Anterior cingulate cortex (tissue), 58 donors: ENCODE measurements at places on chromosomes 7 and 10.
A peak's percentile ranks its signal among the peaks of the same experiment; 100 is the strongest.

DNA sequence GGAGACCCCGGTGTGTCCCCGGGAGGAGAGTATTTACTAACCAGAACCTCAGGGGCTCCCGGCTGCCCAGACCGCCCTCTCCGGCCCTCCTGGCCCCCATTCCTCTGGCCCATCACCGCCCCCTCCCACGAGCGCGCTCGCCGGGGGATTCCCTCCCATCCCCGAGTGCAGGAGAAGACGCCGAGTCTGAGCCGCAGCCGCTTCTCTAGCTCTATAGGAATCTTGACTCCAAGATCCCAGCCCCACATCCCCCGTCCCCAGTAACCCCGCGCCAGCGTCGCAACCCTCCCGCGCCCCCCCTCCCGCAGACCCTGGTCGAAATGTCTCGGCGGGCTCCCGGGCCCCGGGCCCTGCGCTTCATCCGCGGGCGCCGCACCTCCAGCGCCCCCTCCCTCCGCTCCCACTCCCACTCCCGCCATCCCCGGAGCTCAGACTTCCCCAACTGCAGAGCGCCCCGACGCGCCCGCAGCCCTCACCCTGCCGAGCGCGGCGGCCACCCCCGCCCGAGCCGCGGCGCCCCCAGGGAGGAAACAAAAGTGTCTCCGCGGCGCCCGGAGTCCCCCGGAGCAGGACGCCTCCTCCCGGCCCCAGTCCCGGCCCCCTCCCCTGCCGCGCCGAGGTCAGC is 541 bp downstream of the ELMO1 start:
- no peak for DNase-seq

DNA sequence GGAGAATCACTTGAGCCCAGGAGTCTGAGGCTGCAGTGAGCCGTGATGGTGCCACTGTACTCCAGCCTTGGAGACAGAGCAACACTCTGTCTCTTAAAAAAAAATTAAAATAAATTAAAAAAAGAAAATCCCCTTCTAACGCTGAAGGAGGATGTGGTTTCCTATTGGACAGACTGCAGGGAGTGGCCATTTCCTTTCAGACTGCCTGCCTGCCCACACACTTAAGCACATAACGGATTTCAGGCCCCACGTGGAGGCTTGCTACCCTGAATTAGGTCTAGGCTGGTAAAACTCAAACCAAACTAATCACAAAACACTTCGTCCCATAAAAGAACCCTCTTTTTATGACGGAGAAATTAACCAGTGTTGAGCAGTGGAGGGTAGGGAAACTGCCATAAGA is 34.0 kb downstream of the GATA3 start:
- no peak for DNase-seq

- no peak for DNase-seq
Measured at GRCh38 chr7:99693427-99694200, 13.8 kb upstream of the CYP3A5 start.

DNA sequence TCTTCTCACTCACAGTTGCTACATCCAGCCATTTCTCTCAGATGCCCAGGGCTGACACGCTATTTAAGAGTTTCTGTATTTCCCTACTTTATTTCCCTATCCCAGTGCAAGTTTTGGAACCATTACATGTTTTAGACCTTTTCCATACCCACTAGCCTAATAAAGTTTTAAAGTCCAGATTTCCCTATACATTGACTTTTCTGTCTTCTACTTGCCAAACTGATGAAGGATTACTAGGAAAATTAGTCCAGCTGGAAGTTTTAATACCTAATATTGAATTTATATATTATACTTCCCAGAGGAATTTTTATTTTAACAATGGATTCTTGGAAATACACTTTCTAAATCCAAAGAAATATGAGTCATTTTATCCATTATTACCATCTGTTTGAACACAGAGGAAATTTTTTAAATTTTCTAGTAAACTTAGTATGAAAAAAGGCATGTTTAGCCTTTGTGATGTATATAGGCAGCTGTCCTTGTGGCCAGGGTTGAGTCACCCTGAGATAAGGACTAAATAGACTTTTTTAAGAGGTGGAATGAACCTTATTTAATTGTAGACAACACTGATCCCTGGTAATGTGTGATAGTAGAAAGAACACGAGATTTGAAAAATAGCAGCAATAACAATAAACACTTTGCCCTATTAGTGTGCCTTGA is 205.0 kb downstream of the TFEC start:
- no peak for DNase-seq

DNA sequence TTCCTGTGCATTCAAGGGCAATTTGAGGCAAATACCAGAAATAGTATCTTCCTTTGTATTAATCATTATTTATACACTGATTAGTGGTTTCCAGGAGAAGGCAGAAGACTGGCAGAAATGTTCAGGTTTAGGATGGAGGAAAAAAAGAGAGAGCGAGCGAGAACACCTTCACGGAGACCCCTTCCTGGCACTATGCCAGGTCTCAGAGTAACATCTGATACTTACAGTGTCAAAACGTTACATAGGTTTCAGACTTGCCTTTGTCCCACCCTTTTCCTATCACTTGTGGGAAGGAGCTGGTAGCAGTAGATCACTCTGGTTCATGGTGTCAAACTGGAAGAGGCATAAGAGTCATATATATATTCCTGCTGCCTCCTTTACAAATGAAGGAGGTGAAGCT is 652 bp downstream of the OR2A12 start:
- DNase-seq: no peak

DNA sequence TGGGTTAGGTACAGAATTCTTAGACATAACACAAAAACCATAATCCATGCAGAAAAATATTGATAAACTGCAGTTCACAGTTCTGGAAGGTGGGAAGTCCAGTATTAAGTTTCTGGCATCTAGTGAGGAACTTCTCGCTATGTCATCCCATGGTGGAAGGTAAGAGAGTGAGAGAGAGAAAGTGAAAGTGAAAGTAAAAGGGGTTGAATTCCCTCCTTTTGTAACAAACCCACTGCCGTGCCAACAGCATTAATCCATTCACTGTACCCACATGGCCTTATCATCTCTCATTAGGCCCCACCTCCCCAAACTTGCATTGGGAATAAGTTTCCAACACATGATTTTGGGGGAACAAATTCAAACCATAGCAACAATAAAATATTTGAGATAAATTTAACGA is 17.1 kb downstream of the ZNF485 start:
- no peak for DNase-seq

GRCh38 chr10:105150259-105150880 is 509.3 kb downstream of the SORCS3 start:
- no peak for DNase-seq

DNA sequence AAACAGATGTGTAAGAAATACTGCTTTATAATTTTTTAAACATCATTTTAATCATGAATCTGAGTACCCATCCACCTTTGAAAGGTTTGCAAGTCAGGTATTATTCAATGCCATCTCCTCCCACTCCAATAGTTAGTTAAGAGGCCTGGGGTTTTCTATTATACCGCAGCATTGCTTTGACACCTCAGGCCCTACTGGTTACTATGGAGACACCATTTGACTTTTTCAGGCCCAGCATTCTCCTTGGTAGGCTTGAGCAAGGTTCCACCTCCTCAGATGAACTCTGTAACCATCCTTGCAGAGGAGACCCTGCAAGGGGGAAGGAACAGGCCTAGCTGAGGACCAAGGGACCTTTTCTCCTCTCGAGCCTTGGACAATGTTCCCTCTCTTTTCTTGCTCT is 326.9 kb upstream of the NPSR1 start:
- DNase-seq: no peak

DNA sequence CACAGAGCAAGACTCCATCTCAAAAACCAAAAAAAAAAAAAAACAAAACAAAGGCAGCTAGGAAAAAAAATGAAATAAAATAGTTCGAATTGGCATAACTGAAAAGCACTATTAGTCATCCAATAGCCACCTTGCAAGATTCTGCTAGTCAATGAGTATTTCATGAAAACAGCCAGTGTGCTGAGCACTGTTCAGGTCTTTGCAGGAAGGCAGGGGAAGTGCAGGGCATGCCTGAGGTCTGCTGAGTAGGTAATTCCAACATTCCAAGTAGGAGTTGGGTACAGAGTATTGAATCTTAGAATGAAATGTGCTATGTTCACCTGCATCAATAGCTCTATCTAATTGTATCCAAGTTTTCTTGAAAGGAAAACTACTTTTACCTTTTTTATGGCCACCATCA is 22.9 kb downstream of the ABRAXAS2 start:
- DNase-seq: no peak

GRCh38 chr7:29754874-29755490 is 51.3 kb upstream of the WIPF3 start:
- no peak for DNase-seq

- DNase-seq: no peak
Measured at GRCh38 chr7:112060625-112061024, 145.6 kb downstream of the DOCK4 start.

DNA sequence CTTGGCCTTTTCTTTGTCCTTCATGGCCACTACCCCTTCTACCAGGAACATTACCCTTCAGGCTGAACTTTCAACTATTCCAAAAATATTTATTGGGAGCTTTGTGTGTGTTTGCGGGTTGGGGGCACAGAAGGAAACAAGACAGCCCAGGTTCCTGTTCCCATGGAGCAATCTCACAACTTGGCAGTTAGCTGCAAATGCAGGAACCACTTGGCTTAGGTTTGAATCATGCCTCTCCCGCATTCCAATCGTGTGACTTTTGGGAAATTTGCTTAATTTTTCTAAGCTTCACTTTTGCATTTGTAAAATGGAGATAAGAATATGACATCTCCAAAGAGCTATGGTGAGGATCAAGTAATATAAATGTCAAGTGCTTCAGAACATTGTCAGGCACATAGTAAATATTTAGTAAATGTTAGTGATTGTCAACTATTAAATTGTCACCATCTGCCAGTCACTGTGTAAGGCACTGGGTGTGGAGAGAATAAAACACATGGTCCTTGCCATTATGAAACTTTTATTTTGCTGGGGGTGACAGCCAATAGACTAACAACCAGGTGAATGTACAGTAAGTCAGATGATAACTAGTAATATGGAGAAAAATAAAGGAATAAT is 277.1 kb downstream of the SNX13 start:
- DNase-seq: no peak

DNA sequence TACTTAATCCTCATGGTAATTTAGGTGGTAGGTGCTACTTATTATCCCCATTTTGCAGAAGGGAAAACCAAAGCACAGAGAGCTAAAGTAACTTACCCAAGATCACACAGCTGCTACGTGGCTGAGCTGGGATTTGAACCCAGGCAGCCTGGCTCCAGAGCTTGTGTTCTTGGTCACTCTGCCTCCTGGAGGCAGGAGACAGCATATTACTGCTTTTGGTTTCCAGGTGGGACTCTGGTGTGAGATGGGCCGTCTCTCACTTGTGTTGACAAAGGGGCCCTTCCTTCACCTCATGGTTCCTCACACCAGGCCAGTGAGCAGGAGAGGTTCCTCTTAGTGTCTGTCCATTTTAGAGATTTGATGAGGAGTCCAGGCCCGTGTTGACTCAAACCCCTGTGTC is 79.8 kb upstream of the PPIF start:
- DNase-seq: no peak

GRCh38 chr7:573269-573932 is 53.8 kb upstream of the PDGFA start:
- no peak for DNase-seq

GRCh38 chr7:116377721-116378120 is 121.8 kb upstream of the CAV2 start:
- no peak for DNase-seq

- no peak for DNase-seq
Measured at GRCh38 chr7:37916673-37917660, at the start of gene SFRP4. Gene SFRP4 (minus strand): TSS chr7:37916817. CDS start chr7:37916537, 280 bp downstream.

- no peak for DNase-seq
Measured at GRCh38 chr10:130790339-130790738, 521.2 kb downstream of the TCERG1L start.

GRCh38 chr7:33190688-33191304 is 61.4 kb downstream of the BBS9 start:
- no peak for DNase-seq

- no peak for DNase-seq
Measured at GRCh38 chr7:19114551-19114855, 2.9 kb downstream of the TWIST1 start.

- DNase-seq: no peak
Measured at GRCh38 chr7:159036916-159037605, 107.6 kb downstream of the VIPR2 start.

GRCh38 chr10:56240471-56240870 is 120.6 kb downstream of the ZWINT start:
- no peak for DNase-seq

DNA sequence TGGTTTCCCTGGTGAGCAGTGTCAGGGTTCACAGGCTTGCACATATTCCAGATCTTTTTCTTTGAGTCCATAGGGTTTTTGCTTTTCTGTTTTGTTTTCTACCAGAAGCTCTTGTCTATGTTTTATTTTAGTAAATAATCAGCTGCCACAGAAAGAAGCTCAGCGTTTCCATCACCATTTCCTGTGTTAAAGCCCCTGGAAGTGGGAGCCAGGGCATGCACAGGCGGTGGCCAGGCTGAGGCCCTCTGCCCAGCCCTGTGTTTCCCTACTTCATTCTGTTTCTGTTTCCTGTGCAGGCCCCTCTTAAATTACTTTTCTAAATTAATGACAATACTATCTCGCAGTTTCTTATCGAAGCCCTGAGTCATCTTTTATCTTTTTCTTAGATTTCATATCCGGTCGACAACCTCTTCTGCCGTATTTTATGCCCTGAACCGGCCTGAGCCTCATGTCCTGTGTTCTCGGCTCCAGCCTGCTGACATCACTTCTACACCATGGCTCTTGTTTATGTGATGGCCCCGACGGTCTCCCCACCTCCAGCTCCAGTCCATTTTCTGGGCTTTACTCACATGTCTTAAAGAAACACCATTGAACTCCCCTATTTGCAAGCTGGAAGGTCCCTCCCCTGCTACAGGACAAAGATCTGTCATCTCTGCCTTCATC is 442.2 kb downstream of the TCERG1L start:
- DNase-seq: no peak

GRCh38 chr7:149741629-149742028 is 31.8 kb downstream of the ZNF467 start:
- peak; percentile 22 for DNase-seq

DNA sequence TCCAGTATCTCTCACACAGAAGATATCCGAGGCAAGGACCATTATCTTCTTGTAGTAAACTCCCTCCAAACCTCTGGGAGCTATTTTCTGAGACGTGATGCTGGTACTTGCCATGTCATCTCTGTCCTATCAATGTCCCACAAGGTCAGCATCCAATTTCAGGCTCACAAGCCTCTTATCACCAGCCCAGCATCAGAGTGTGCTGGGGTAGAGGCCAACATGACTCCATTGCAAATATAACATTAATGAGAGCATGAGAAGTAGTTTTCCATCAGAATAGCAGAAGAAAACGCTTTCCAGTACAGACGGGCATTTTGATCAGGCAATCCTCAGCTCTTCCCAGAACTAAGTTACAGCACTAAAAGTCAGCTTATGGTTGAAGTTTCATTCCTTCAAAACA is 5.6 kb downstream of the MORN4 start:
- no peak for DNase-seq

GRCh38 chr10:28580825-28581224 is 47.9 kb downstream of the WAC start:
- DNase-seq: no peak

- DNase-seq: no peak
Measured at GRCh38 chr7:2237109-2237602, 4.4 kb upstream of the MAD1L1 start.

GRCh38 chr10:132957131-132957530 is 14.8 kb upstream of the CFAP46 start:
- DNase-seq: no peak
